ENCODE measurements at places on chromosomes 4 and X.

GRCh38 chr4:74608151-74608949 is 163.4 kb downstream of the AREG start:
- no peak for DNase-seq

GRCh38 chrX:139967300-139967699 is 2.0 kb upstream of the CXorf66 start:
- DNase-seq: no peak

DNA sequence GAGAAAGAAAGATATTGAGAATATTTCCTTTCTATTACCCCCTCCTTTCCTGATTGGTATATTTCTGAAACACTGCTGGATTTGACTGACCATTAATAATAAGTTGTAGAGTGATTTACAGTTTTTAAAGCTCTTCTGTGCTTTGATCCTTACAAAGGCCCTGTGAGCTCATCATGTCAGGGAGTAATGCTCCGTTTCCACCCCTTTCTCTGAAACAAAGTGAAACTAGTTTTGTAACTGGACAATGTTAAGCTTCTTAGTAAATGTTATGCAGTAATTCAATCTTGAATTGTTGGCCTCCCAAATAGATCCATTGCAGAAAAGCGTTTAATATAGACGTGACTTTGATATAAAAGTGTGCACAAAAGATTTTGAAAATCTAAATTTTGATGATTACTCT is 190.1 kb upstream of the GNPDA2 start:
- no peak for DNase-seq

DNA sequence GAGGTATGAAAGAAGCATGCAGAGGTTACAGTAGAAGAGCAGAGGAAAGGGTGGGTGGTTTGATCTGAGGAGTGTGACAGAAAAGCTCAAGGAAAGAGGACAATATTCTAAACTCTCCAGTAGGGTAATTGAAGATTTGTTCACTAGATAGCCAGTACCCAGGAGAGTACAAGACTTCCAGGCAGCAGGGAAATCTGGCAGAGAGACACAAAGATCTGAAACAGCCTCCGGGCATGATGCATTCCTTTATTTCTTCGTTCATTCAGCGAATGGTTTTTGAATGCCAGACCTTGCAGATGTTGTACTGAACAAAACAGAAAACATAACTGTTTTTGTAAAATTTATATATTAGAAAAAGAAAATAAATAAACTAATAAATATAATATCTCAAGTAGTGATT is 766.6 kb downstream of the FAT4 start:
- no peak for DNase-seq

GRCh38 chr4:41207291-41207831 is 7.0 kb downstream of the APBB2 start:
- DNase-seq: no peak

GRCh38 chr4:60683357-60683756 is 516.8 kb upstream of the ADGRL3 start:
- DNase-seq: no peak

GRCh38 chrX:154459832-154460231 is 1.8 kb downstream of the PLXNA3 start:
- DNase-seq: no peak

DNA sequence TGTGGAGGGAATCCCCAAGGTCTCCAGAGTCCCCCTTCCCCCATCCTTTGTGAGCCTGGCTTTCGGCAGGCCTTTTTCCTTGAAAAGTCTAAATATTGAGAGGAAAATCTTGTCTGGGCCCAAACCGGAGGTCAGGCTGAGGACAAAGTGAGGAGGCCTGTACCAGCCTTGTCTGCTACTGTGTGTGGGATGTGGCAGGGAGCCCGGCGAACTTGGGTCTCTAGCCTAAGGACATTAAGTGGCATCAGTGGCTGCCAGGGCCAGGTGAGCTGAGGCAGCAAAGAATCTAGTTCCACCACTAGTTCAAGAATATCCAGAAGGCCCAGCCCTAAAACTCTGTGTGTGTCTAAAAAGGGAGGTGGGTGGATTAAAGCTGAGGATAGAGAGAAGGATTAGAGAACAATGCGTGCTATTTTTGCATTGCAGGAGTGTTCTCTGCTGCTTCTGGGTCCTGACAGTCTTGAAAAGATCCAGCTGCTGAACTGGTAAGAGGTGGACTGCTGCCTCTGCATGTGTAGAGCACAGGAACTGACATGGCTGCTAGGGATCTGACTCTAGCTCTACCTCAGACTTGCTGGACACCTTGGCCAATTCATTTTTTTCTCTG is 1.2 kb upstream of the AMER1 start:
- no peak for DNase-seq

DNA sequence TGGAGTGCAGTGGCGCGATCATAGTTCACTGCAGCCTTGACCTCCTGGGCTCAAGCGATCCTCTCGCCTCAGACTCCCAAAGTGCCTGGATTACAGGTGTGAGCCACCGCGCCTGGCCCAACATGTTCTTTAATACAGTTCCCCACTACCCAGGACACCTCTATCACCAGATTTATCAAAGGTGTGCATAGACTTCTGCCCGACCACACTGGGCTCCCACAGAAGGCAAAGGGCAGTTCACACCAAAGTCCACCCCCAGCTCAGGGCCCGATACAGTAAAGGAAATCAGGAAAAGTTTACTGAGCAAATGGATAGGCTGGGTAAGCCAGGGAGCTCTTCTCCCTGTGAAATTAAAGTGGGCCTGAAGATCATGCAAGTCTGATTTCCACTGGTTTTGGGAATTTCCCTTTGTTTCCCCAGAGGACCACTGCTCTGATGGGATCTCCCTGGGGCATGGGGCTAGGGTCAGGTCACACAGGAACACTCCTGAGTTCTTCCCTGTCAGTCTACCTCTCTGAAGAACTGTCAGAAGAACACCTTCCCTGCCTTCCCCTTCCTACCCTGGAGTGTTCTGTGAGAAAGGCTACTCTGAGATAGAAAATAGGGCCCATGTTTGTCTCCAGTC is 17.7 kb upstream of the PIM2 start:
- DNase-seq: no peak

DNA sequence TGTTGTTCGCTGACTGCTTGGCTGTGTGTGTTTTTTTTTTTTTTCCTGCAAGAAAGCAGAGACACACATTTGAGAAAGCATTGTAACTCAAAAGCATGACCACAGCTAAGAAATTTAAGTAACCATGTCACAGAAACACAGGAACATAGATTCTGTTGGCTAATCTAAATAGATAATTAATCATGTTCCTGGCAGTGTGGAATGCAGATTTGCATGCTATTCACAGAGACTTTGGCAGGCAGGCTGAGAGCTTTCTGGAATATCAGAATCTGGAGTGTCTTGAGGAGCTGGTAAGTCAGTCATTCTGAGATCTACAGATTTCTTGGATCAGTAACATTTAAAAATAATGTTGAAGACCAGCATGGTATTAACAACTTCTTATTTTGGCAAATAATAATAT is 33.2 kb upstream of the SMS start:
- no peak for DNase-seq

GRCh38 chrX:106957856-106958255 is 37.7 kb downstream of the CLDN2 start:
- DNase-seq: no peak

- DNase-seq: no peak
Measured at GRCh38 chrX:106612393-106612763, 600 bp downstream of the RADX start.

DNA sequence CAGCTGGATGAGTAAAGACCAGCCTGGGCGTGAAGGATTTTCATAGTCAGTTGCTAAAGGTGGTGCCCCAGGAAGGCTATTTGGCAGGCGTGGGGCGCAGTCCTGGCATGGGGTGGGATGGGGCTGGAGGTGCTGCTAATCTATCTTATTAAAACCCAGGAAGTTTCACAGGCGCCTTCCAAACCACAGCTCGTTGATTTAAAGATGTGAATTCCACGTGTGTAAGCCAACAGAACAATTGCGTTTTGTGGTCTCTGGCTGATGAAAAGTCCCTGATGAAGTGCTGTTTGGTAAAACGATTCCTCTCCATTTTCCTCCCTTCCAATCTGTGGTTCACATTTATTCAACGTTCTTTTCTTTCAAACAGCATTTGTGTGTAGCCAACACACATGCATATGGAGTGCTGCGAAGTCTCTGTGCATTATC is 105.0 kb downstream of the TBL1X start:
- DNase-seq: no peak

GRCh38 chr4:20297783-20298182 is 46.1 kb downstream of the SLIT2 start:
- DNase-seq: no peak

DNA sequence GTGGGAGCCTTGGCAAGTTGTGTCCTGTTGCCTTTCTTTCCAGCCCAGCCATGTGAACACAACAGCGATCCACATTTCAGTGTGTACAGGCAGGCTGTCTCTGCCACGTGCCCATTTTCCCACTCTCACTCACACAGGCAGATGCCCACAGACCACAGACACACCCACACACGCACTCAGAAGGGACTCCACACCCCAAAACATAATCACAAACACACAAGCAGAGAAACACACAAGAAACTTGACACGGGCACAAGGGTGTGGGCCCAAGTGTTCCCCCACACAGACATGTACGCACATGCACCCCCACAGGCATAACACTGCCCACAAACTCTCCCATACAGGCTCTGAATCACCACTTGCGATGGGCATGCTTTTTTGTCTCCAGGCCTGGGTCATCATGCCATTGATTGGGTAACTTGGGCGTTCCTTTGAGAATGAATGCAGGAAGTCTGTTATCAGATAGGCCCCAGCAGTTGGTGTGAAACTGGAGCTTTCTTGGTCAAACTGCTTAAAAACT is 84.3 kb downstream of the NBDY start:
- DNase-seq: no peak

DNA sequence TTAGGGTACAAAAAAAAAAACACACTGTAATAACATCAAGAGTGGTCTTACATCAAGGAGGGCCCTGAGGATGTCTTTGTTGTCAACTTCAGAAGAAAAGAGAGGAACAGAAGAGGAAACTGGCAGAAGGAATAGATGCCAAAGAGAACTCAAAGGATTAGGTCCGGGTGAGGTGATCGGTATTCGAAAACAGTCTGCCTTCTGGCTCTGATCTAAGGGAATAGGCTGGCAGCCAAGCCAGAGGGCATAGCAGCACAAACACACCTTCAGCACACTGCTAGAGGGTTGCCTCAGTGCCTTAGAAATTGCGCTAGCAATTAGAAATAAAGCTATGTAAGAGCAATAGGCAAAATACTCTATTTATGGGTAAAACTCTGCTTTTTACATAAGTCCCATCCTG is 91.4 kb upstream of the TTC29 start:
- no peak for DNase-seq
